ENCODE measurements at places on chromosomes 7 and 10.

DNA sequence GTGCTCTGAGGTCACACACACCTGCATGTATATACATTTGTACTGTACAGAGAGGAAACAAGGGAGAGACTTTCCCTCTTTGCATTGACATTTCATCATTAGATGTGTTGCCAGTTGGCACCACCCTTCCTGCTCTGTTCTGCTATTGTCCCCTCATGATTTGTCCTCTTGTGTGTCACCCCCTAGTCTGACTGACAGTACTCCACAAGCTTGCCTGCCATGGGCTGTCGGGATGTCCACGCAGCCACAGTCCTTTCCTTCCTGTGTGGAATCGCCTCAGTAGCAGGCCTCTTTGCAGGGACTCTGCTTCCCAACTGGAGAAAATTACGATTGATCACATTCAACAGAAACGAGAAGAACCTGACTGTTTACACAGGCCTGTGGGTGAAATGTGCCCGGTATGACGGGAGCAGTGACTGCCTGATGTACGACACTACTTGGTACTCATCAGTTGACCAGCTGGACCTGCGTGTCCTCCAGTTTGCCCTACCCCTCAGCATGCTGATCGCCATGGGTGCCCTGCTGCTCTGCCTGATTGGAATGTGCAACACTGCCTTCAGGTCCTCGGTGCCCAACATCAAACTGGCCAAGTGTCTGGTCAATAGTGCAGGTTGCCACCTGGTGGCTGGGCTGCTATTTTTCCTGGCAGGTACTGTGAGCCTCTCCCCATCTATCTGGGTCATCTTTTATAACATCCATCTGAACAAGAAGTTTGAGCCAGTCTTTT lies 9.4 kb downstream of the CLDN12 start:
- DNase-seq = no peak

DNA sequence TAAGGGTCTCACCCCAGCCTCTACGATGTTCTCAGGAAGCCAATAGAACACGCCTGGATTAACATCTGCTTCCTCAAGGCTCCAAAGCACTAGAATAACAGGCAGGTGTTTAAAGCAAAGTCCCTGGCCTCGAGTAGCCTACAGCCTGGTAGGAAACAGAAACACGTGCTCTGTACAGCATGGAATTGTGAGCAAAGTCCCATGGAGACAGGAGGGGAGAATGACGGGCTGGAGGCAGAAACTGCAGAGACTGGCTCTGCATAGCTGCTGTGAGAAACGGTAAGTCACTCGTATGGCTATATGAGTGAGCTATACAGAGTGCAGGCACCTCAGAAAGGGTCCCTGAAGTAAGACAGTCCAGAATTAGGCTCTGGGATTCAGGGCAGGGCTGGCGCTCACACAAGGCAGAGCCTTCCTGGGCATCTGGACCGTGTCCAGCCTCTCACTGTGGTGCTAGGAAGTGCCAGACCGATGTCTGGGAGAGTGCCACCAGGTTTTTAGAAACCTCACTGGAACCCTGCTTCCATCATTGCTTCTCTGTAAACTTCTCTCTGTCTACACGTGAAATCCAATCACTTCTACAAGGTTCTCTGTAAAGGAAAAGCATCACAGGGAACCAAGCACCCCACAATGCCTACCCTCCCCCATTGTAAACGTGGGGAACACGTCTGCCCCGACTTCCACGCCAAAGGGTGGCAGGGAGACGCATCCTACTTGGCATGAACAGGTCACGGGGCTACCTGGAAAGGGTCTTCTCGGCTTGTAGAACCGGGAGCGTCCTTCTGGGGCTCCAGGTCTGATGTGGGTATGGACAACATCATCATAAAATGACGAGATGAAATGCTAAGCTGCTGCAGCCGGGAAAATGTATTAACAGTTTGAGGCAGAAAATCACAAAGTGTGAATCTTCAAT lies 38.8 kb upstream of the SHH start:
- DNase-seq = no peak

DNA sequence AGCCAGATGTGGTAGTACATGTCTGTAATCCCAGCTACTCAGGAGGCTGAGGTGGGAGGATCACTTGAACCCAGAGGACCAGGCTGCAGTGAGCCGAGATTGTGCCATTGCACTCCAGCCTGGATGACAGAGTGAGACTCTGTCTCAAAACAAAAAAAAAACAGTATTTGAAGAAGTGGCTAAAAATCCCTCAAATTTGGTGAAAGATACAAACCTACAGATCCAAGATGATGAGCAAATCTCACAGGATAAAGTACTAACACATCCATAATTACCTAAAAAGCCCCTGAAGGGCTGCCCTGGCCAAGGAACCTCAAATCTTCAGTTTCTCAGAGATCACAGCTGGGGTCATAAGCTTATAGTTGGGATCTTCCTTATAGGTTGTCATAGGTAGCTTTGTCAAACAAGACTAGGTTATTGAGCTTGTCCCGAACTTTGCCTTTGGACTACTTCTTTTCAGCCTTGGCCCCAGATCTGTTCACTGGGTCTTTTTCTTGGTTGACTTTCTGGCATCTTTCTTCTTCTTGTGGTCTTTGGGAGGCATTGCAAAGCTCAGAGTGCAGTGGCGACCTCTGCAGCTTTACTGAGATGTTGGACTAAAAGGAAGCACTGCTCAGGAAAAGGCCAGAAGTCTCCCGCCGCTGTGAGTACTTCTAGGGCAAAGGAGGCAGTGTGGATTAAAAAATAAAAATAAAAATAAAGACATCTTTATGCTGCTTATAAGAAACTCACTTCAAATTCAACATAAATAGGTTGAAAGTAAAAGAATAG lies 28.6 kb upstream of the SAR1A start:
- DNase-seq = no peak

GRCh38 chr10:73159038-73159648 lies 8.7 kb downstream of the ECD start:
- peak; percentile 54 for DNase-seq

GRCh38 chr7:149846021-149846420 lies 7.8 kb downstream of the ZNF862 start:
- no peak for DNase-seq

DNA sequence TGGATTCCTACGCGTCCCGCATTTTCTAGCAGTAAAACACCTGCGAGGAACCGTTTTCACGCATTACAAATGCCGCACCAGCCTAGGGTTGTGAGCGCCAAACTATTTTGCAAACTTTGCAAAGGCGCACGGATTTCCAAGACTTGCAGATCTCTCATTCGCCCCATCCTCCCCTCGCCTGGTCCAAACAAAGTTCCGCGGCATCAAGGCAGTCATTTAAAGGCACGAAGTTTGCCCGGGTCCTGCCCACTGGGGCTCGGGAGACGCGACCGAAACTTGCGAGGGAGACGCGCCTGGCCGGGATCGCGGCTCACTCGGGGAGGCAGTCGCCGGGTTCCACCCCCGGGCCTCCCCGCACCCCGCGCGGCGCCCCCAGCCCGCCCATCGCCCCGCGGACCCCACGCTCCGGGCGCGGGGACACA lies 613 bp downstream of the USP6NL start:
- peak; percentile 48 for DNase-seq

- DNase-seq = no peak
Measured at GRCh38 chr10:35231646-35232045, 104.7 kb upstream of the CCNY start.

DNA sequence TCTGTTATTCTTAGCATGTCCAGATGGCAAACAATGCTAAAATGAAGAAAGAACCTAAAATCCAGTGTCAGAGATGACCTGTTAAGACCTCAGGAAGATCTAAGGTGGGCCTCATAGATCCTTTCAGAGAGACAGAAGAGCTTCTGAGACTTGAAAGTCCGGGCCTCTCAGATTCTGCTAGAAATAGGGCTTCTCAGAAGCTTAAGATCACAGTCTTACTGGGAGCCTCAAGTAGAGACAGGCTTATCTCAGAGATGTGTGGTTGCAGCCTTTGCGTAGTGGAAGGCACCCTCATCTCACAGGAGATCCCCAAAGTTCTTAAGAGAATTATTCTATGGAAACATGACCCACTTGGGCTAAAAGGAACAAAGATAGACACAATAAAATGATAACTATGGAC lies 642.8 kb downstream of the TNS3 start:
- DNase-seq = no peak

DNA sequence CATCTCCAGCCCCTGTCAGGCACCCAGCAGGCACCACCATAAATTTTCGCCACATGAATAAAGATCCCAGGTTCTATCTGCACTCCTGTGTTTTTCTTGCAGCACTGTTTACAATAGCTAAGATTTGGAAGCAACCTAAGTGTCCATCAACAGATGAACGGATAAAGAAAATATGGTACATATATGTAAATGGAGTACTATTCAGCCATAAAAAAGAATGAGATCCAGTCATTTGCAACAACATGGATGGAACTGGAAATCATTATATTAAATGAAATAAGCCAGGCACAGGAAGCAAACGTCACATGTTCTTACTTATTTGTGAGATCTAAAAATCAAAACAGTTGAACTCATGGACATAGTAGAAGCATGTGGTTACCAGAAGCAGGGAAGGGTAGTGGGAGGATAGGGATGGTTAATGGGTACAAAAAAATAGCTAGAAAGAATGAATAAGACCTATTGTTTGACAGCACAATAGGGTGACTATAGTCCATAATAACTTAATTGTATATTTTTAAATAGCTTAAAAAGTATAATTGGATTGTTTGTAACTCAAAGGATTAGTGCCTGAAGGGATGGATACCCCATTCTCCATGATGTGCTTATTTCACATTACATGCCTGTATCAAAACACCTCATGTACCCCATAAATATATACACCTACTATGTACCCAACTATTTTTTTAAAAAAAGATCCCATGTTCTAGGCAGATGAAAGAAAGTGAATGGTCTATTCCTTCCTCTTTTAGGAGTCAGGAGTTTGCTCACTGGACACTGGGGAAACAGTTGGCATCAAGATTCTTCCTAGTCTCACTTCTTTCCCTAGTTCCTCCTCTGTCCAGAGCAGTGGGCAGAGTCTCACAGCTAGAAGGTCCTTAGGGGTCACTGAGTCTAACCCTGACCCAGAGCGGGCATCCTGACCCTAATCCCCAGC lies 1.0 kb upstream of the NPFFR1 start:
- no peak for DNase-seq

GRCh38 chr7:67738958-67739357 lies 742.3 kb downstream of the TYW1 start:
- DNase-seq = no peak

GRCh38 chr10:76133597-76134255 lies 702.3 kb downstream of the LRMDA start:
- peak; percentile 79 for DNase-seq

- DNase-seq = no peak
Measured at GRCh38 chr10:33817605-33818004, 483.1 kb upstream of the NRP1 start.

DNA sequence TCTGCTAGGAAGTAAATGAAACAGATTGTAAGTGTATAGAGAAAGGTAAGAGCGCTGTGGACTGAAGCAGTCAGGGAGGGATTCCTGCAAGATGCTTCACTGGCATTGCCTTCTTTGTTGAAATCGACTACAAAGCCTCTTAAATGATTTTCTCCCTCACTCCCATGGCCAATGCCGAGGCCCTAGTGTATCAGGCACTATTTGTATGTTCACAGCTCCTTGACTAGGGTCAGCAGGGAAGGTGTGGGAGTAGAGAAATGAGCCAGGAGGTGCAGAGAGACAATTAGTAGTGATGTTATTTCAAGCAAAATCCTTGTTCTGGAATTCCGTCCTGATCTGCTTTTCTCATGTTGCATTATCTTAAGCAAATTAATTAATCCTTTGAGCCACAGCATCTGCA lies 22.9 kb upstream of the DUSP5 start:
- no peak for DNase-seq

GRCh38 chr10:53135897-53136253 lies 363.3 kb upstream of the MBL2 start:
- no peak for DNase-seq

DNA sequence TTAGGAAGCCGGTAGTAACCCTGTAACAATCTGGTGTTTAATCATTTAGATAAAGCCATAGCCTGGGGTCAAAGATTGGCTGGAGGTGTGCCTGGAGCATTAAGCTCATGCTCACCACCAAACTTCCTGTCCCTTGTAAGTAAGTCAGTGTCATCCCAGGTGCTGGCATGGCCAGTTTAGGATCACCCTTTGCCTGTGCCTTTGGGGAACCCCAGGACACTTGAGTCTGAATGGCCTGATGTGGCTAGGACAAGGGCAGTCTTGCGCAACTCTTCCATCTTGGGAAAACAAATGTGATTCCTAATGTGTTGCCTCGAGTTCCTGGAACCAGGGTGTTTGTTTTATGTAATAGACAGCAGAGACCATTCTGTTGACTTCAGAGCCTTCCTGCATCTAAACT lies 154.8 kb downstream of the GRK5 start:
- DNase-seq = no peak

DNA sequence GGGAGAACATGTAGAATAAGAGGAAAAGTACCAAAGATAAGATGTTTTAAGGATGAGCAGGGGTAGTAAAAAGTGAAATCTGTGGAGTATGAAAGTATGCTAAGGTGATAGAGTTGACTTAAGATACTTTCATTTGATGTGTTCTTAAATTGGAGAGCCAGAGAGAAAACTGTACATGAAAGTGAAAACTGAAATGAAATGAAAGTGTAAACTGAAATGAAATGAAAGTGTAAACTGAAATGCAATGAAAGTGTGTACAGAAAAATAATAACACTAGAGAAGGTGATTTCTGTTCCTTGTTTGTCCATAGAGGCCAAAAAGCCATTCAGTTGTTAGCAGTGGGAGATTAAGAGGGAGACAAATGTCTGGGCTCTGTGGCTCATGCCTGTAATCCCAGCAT lies 17.5 kb downstream of the AHR start:
- DNase-seq = no peak

GRCh38 chr10:4770801-4771553 lies 55.0 kb upstream of the AKR1E2 start:
- DNase-seq = peak; percentile 30

DNA sequence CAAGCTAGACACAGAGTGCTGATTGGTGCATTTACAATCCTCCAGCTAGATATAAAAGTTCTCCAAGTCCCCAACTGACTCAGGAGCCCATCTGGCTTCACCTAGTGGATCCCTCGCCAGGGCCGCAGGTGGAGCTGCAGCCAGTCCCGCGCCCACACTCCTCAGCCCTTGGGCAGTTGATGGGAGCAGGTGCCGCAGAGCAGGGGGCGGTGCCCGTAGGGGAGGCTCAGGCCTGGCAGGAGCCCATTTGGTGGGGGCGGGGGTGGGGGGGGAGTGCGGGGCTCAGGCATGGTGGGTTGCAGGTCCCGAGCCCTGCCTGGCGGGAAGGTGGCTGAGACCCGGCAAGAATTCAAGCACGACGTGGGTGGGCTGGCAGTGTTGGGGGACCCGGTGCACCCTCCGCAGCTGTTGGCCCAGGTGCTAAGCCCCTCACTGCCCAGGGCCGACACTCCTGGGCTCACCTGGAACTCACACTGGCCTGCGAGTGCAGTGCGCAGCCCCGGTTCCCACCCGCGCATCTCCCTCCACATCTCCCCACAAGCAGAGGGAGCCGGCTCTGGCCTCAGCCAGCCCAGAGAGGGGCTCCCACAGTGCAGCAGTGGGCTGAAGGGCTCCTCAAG lies 101.7 kb downstream of the ZNF438 start:
- no peak for DNase-seq

DNA sequence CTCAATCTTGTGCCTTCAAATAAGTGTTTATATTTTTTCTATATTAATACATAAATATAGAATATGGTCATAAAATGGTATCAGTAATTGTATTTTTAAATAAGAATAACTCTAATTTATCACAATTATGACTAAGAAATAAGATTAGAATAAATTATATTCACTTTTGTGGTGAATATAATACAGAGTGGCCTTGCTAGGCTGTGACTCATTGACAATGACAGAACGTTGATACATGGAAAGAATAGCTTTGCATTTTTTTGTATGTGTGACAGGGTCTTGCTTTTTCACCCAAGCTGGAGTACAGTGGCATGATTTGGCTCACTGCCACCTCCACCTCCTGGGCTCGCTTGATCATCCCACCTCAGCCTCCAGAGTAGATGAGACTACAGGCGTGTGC lies 47.8 kb upstream of the PCLO start:
- no peak for DNase-seq
